IPS DF 19.7 (cell line): ENCODE measurements at places on chromosomes 6 and 20.

GRCh38 chr6:68641172-68641571, 6.1 kb downstream of the ADGRB3 start:
- DNase-seq, result no peak

GRCh38 chr6:110048221-110048875, 70.2 kb downstream of the GPR6 start:
- DNase-seq, result no peak

DNA sequence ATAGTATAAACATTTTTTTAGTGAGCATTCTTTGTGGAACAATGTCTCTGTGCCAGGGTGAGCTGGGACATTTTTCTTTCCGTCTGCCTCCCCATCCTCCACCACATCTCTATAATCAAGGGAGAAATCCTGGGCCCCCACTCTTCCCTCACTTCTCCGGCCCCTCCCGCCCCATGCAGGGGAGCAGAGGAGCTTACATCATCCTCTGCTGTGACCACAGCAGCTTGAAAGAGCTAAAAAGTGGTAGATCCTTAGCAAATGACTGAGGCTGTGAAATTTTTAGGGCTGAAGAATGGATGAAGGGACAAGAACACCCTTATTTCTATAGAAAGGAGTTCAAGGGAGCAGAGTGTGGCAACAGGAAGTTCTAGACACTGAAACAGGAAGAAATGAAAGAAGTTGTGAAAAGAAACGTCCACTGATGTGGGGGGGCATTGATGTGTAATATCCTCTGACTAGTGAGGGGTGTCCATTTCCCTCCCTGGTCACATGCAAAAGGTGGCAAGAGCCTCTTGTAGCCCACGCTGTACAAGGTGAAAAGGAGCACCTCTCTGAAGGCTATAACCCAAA, 380.3 kb upstream of the JARID2 start:
- no peak for DNase-seq

GRCh38 chr6:152008779-152009178, 201.3 kb downstream of the ESR1 start:
- no peak for DNase-seq
